ENCODE measurements at places on chromosomes 5 and 9.

- no peak for DNase-seq
These were observed 1.0 kb downstream of the FPGS start for GRCh38 chr9:127803507-127804352.

DNA sequence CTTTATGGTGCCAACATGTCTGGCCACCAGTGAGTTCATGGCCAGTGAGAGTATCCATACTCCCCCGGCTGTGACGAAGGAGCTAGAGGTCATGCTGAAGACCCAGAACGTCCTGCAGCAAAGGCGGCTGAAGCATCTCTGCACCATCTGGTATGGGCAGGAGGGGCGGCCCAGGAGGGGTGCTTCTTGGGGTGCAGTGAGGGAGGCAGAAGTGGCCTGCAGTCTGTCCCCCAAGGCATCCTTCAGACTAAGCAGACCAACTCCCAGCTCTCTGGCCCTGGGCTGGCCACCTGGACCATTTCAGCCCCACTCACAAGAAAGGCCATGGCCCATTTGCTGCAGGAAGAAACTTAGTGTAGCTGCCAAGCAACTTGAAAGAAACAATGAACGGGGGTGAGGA, 11.0 kb downstream of the CCDC180 start:
- DNase-seq: no peak

- DNase-seq: no peak
These were observed 19.7 kb downstream of the MEGF9 start for GRCh38 chr9:120694559-120694958.

DNA sequence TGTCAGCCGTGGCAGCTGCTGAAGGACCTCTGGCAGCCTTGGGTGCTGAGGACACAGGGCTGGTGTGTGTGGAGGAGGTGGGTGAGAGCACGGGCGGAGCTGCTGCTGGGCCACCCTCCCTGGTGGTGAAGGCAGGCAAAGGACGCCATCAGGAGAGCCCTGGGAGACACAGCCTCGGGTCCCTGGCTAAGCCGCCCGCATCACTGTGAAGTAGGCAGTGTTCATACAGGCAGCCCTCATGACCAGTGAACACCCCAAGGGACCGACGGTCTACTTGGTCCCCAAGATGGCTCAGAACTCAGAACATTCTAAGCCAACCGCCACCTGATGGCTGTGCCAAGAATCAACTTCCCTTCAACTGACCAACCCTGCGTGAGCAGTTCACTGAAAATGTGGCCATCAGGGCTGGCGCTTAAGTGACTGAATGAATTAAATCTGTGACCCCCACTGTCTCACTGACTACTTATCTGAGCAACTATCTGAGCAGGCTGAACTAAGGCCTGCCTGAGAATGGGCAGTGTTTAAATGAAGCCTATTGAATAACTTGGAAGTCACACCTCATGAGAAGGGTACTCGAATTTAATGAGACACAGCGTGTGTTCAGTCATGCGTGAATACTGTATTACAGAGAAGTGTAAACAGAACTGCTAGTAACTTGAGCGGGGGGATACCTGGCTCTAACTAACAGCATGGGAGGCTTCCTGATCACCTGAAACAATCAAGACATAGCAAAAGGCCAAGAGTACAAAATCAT, 54.7 kb upstream of the SIMC1 start:
- peak; percentile 50 for DNase-seq

- DNase-seq: no peak
These were observed 9.5 kb downstream of the CEMIP2 start for GRCh38 chr9:71758785-71759184.

DNA sequence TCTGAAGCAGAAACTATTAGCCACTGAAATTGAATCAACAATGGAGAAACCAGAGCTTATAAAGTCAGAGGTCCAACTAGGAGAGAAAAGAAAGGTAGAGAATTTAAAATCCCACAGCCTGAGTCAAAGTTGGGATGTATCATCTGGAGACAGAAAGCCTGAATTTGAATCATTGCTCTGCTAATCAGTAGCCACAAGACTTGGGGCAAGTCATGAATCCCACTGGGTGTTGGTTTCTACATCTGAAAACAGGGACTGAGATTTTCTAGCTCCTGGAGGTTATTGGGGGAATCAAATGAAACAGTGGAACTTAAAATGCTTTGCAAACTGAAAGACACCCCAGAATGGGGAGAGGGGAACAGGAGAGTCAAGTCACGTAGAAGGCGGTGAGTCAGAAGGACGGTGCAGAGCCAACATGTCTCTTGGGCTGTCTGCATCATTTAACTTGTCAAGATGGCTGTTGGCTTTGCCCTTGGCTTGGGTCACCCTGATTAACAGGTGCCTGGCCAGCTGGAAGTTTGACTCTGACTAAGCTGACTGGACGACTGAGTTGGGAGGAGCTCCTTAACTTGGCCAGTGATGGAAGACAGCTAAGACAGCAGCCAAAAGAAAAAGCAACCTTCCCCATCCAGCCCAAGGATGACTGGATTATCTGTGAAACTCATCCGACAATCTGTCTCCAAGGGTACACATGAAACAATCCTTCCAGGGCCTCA, 60.6 kb upstream of the ADRA1B start:
- no peak for DNase-seq

DNA sequence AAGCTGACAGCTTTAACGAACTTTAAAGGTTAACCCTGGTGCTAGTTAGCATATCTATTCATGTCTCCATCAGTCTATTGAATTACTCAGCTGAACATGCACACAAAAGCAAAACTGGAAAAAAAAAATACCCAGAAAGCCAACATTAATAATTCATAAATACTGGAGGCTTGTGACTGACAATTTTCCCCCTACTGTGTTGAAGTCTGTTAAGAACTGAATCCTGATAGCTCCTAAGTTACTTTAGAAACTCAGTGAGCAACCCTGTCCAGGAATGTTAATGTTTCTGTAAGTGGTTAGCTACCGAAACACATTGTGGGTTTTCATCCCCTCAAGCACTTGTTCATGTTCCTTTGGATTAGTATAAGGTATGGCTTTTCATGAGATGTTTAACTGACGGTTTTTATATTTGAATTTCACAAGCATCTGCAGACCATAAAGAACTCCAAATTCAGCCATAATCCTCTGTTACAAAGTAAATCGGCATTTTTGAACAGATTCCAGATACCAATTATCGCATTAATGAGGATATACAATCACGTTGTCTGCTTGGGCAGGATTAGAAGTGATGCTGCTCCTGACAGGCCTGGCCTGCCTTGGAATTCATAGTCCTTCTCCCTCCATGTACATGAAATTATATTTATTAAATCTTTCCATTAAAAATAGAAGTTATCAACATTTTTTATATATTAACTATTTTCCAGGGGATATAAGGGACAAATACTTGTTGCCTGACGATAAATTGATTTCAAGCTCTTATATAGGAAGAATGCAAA, 331.2 kb downstream of the TLE4 start:
- no peak for DNase-seq

DNA sequence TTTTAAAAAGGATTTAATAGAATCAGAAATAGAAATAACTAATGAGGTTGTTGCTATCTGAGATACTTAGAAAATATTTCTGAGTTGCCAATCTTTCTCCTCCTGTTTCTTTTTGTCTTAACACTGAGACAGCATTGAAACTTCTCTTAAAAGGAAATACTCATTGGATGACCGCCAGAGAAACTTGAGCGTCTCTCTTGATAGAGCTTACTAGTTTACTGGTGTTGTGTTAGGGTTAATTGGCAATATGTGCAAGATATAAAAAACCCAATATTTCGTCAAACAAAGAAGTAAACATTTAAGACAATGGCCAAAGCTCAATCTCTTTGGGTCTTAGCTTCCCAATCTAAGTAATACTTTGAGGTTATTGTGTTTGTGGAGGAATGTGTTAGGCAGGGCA, 176.4 kb upstream of the CHD1 start:
- DNase-seq: no peak

DNA sequence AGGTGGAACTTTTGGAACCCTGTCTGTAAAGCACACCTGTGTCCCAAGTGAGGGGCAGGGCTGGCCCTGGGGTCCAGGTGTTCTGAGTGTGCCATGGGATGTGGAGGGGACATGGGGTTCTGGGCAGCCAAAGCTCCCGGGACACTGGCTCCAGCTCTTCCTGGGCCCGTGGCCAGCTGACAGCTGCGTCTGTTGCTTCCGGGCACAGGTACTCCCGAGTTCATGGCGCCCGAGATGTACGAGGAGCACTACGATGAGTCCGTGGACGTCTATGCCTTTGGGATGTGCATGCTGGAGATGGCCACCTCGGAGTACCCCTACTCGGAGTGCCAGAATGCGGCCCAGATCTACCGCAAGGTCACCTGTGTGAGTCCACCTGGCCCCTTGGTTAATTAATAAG, 50.7 kb downstream of the WNK2 start:
- no peak for DNase-seq

DNA sequence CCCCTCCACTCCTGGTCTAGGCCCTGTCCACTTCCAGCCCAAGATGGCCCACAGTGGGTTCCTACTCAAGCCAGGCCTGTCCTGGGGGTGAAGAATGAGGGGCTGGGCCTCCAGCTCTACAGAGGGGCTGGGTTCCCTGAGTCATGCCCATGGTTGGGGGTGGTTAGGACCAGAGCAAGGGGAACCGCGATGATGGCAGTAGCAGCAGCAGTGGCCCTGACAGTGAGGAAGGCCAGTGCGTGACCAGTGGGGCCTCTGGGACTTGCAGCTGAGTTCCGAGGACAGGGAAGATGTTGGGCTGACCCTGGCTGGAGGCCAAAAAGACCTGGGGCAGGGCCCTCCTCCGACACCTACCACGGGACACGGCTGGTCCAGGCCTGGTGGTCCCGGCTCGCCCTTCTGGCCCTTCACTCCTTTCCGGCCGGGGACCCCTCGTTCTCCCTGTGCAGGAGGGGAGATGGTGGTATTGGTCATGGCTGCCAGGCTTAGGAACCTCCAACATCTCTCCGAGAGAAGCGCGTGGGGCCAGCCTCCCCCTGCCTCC, 9.2 kb upstream of the PHYKPL start:
- DNase-seq: no peak

DNA sequence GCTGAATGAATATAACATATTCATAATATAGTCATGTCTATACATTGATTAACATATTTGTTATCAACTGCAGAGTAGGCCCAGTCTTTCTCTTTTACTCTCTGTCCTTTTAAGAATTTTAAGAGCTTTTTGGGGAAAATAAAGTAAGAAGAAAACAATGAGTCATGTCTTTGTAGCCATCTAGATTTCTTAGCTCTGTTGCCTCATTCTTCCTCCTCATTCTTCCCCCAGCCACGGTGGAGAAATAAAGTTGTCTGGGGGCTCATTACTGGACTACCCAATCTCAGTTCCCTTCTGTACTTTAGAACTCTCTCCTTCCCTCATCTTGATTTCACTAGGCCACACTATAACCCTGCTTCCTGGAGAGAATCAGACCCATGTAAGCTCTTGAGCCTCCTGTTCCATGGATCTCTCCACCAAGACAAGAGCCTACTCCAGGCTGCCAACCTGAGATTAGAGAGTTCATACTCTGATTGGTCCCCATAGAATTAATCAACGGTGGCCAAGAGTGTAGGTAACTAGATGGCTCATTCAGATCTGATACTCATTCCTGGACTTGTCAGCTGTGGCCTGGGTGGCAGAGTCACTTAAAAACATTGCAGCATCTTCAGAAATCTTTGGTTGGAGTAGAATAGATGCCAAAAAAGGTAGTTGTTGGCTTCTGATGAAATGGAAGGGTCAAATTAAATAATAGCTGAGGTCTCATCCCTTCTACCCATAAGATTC, 44.2 kb downstream of the ITGA1 start:
- no peak for DNase-seq

- DNase-seq: no peak
These were observed 20.8 kb downstream of the MARCHF6 start for GRCh38 chr5:10374046-10375022.

- no peak for DNase-seq
These were observed 54.5 kb downstream of the ELOVL7 start for GRCh38 chr5:60789551-60789950.

DNA sequence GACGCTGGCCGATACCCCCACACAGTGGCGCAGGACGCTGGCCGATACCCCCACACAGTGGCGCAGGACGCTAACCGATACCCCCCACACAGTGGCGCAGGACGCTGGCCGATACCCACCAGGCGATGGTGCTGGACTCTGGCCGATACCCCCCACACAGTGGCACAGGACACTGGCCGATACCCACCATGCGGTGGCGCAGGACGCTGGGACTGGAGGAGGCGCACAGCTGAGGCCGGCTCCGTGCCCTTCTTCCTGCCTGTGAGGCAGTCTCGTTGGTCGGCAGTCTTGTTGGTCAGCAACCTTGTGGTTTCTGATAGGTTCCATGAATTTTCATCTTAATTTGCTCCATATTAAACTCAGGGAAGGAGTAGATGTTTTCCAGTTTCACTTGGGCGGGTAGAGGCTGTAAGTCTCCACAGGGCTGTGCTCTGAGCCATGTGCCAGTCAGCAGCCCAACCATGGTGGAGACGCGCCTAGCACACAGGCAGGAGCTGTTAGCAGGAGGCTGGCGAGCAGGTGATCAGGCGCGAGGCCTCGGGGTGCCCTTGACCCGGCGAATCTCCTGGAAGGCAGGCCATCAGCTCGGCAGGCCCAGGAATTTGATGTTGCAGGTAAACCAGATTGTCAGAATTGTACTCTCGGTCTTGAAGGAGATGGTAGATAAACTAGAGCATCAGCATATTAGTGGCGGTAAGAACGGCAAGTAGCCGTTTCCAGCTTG, 75.6 kb downstream of the EHMT1 start:
- DNase-seq: no peak

GRCh38 chr5:37435261-37435660, 56.1 kb downstream of the WDR70 start:
- DNase-seq: no peak

- no peak for DNase-seq
These were observed 464.7 kb downstream of the ZSWIM6 start for GRCh38 chr5:61796773-61797172.

GRCh38 chr5:149302641-149303040, 31.0 kb downstream of the AFAP1L1 start:
- no peak for DNase-seq
